ENCODE measurements at places on chromosomes 16 and 17.
A peak's percentile ranks its signal among the peaks of the same experiment; 100 is the strongest.

GRCh38 chr16:78249056-78249455 is 149.6 kb downstream of the WWOX start:
- DNase-seq = no peak

GRCh38 chr17:10149573-10150399 is 48.6 kb downstream of the GAS7 start:
- peak; percentile 81 for DNase-seq

DNA sequence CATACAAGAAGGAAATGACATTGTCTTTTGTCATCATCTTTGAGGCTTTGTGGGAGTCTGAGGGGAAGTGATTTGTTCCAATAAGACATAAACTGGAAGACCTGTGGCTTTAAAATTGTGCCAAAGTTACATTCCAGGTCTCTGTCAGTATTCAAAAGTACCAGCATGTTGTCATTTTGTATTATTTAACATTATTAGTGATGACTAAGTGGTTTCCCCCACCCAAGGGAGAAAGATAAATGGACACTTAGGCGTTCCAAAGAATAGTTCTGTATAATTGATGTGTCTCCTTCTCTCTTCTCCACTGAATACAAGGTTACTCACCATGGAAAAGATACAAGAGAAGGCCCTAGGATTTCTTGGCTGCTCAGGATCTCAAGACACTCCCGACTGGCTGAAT is 3.8 kb downstream of the CFAP97D1 start:
- no peak for DNase-seq

- no peak for DNase-seq
Observed at GRCh38 chr17:9571201-9571600, 4.4 kb downstream of the STX8 start.

DNA sequence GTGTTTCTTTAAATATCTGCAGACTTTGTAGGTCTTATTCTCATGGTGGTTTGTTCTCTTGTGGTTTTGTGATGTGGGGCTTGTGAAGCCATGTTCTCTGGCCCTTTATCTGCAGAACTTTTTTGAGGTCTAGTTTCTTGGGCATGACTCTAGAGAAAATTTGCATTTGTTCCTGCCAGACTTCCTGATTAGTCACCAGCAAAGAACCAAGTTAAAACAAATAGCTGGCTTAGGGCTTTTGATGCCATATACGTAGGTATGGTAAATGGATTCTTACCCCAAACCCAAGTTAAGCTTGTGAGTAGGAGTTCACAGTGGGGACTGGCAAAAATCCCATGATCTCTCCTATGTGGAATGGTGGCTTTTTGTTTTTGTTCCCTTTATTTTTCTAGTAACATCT is 68.7 kb upstream of the IRX3 start:
- DNase-seq = no peak

DNA sequence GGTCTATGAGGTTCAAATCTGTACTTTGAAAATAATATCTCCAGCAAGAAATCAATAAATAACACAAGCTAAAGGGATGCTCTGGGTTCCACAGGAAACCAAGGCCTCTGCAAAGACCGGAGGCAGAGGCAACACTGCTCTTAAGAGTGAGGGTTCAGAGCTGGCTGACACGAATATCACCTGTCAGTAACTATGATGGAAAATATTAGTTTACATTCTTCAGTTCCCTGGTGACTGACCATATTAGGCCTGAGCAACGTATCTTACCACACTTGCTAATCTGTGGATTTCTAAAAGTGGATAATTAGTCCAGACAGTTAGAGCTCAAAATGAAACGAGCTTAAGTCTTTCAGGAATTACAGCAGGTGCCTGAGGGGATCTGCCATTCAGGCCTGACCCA is 459.3 kb downstream of the HS3ST3B1 start:
- DNase-seq = no peak

GRCh38 chr16:30369091-30369937 is 980 bp downstream of the TBC1D10B start:
- no peak for DNase-seq

- no peak for DNase-seq
Observed at GRCh38 chr17:1577182-1577581, 14.6 kb upstream of the PITPNA start.

GRCh38 chr17:28327031-28327607 is 8.1 kb downstream of the TMEM97 start:
- no peak for DNase-seq

DNA sequence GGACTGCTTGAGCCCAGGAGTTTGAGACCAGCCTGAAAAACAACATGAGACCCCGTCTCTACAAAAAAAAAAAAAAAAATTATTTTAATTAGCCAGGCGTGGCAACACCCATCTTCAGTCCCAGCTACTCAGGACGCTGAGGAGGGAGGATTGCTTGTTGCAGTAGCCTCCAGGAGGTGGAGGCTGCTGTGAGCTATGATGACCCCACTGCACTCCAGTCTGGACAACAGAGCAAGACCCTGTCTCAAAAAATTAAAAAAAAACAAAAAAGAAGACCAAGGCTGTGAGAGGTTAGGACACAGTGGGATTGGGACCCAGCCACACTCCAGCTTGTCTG is 1.3 kb upstream of the SNAI3 start:
- no peak for DNase-seq

- no peak for DNase-seq
Observed at GRCh38 chr17:14744761-14745473, 444.0 kb downstream of the HS3ST3B1 start.

- peak; percentile 42 for DNase-seq
Observed at GRCh38 chr17:37527249-37527851, 37.7 kb downstream of the DUSP14 start.

- no peak for DNase-seq
Observed at GRCh38 chr17:63688396-63689020, 11.4 kb downstream of the LIMD2 start.

GRCh38 chr16:58885528-58886170 is 151.5 kb upstream of the GOT2 start:
- no peak for DNase-seq

- no peak for DNase-seq
Observed at GRCh38 chr16:1710811-1711507, 5.0 kb downstream of the MAPK8IP3 start.

DNA sequence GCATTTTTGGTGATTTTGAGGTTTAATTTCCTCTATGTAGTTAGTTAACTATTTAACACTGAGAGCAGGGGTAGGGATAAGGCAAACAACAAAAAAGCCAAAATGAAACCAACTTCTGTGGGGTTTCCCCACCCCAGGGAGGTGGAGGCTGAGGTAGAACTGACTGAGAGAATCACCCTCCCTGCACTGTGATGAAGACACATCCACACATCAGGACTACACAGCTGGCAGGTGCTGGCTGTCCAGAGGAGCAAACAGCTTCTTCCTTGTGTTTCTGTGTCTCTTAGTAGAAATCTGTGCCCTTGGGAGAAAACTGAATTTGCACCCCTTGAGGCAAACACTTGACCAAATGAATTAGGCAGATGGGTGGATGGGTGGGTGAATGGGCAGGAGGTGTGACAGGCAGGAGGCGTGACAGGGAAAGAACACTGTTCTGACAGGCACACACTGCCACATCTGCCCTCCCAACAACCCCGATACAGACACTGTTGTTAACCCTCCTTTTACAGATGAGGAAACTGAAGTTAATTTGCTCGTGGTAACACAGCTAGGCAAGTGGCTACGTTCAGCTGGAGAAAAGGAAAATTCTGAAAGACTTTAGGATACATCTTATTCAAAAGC is 62.9 kb upstream of the AMZ2 start:
- DNase-seq = no peak

- no peak for DNase-seq
Observed at GRCh38 chr17:45155483-45155882, 6.2 kb upstream of the HEXIM2 start.

- no peak for DNase-seq
Observed at GRCh38 chr16:68608330-68608729, 36.8 kb upstream of the CDH3 start.

DNA sequence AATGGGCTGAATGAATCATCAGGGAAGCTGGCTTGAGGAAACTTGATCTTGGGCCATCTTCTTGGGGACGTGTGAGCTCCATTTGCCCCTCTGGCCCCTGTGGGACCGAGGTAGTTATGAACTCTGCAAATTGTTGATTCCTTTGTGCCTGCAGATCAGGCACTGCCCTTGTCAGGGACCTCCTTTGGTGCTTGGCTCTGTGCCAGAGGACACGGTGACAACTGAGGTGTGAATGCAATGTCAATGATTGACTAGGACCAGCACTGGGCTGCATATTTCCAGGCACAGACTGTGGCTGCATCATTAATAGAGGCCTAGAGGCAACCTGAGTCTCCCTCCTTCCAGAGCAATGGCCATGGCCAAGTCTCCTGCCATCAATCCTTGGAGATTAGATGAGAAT is 23.8 kb downstream of the PDILT start:
- DNase-seq = no peak

DNA sequence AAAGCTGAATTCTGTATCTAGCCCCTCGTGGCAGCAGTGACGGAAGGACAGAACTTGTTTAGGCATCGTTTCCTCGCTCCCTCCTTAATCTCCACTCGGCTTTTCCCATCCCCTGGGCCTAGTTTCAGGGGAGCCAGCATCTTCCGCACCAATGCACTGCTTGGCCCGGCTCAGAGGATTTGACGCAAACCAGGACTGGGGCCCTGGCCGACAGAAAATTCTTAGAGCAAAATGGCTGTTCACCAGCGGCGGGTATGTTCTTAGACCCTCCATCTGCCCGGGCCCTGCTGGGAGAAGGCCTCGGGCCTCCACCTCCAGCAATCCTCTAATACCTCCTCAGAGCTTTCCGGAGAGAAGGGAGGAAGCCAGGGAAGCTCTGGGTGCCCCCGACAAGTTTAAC is 54.6 kb downstream of the TBC1D16 start:
- DNase-seq = no peak

- no peak for DNase-seq
Observed at GRCh38 chr17:67891481-67892119, 66.3 kb downstream of the BPTF start.

DNA sequence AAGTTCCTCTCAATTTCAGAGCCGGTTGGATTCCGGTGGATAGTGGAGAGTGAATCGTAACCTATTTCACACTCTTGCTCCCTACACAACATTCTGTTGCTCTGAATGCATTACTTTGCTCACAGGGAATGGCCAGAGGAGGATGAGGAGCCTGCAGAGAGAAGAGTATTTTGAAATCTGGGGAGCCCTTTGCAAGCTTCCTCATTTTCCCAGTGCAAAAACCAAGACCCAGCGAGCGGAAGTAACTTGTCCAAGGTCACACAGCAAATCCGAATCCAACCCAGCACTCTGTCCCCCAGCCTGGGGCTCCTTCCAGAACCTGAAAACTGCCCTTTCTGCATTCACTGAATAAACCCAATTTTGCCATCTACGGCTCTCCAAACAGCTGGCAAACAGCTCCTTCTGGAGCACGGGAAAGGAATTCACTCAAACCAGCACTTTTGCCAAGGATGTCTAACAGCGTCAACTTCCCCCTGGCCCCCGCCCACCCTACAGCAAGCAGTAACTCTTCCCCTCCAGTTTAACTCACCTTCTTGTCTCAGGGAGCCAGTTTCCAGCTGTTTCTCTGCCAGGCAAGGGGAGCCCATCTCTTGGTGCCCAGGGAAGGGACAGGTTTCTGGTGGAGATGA is 557 bp downstream of the KCNG4 start:
- DNase-seq = no peak

- DNase-seq = no peak
Observed at GRCh38 chr16:88914750-88915368, 48.4 kb upstream of the PABPN1L start.

- DNase-seq = no peak
Observed at GRCh38 chr16:3194792-3195191, 6.8 kb downstream of the OR1F1 start.

DNA sequence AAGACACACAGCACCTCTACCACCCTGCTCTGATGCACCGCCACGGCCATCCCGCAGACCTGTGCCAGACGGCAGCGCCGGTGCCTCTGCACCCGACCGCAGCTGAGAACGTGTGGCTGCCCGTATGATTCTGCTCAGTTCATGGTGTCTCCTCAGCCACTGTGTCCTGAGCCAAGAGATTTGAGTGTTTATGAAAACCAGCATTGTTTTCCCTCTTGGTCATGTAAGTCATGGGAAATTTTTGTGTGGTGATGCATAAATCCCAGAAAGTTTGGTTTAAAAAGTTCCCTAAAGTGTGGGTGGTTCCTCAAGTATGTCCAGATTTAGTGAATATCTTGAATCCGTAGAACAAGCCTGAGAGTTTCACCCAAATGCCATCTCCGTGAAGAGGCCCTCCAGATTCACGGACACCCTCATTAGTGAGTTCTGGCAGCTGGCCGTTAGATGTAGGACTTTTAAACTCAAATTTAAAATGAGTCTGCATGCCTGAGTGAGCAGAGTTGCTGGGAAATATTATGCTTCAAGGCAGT is 57.6 kb downstream of the CDRT4 start:
- peak; percentile 96 for DNase-seq

DNA sequence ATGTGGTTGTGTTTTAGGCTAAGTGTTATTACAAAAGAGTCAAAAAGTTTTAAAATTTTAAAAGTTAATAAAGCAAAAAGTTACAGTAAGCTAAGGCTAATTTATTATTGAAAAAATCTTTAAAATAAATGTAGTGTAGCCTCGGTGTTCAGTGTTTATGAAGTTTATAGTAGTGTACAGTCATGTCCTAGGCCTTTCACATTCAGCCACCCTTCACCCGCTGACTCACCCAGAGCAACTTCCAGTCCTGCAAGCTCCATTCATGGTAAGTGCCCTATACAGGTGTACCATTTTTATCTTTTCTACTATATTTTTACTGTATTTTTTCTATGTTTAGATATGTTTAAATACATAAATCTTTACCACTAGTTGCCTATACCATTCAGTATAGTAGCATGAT is 98.5 kb upstream of the RPRML start:
- DNase-seq = no peak

DNA sequence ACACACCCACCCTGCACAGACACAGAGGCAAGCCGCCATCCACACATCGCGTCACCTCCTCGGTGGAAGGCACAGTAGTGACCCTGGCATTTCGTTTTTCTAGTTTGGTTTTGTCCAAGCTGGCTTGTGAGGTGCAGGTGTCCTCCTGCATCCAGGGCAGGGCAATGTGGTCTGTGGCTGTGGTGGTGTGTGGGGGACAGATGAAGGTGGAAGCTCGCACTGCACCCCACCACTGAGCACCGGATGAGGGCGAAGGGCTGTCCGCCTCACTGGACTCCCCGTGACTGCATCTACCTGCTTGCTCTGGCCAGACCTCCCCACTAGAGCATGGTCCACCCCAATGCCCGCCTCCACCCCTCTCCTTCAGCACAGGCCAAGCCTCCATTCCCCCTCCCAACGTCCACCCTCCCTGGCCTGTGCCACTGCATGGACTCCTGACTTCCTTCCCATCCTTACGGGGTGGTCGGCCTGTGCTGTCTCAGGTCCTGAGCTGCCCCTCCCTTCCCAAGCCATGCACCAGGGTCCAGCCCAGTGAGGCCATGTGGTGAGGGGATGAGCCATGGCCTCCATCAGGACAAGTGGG is 78.8 kb upstream of the CBX4 start:
- no peak for DNase-seq

Data from COLO829 (cell line).